ENCODE measurements at places on chromosomes 5 and 9. TPM values are rescaled to one million over a fixed set of nuclear protein-coding genes. Genes with fewer than 3 reads are reported as not detected.

The CCDC152 gene
- total RNA-seq: 4.8 TPM

The PCDHA9 gene
- total RNA-seq: not detected

The SPATA31D1 gene
- not detected for total RNA-seq

The CDKN2B-AS1 gene
- 4.4 TPM for total RNA-seq

The FAM169A gene
- total RNA-seq: 3.6 TPM

The CA9 gene
- not detected for total RNA-seq

The OR1J2 gene
- total RNA-seq: not detected

The PCDHGC3 gene
- total RNA-seq: not detected

The DENND4C gene
- 37.6 TPM for total RNA-seq

The FAM221B gene
- total RNA-seq: not detected

The LRRC19 gene
- total RNA-seq: not detected

The TMEM215 gene
- not detected for total RNA-seq

The ANKRD33B gene
- total RNA-seq: 3.2 TPM

The KIF24 gene
- 12.5 TPM for total RNA-seq

The AIF1L gene
- 1.4 TPM for total RNA-seq

The NTNG2 gene
- 6.6 TPM for total RNA-seq

The RBM18 gene
- 21.5 TPM for total RNA-seq

The TAL2 gene
- total RNA-seq: not detected

The ZSWIM6 gene
- total RNA-seq: 4.3 TPM

The ZNF658 gene
- total RNA-seq: 4.6 TPM

The SLC25A2 gene
- 0.52 TPM for total RNA-seq

The SLC34A1 gene
- 0.27 TPM for total RNA-seq

The FRRS1L gene
- not detected for total RNA-seq

The EGFL7 gene
- total RNA-seq: 0.31 TPM

The IL5 gene
- 0.33 TPM for total RNA-seq

The CD74 gene
- 507 TPM for total RNA-seq

The EQTN gene
- total RNA-seq: not detected
